ENCODE measurements at places on chromosomes 3 and 15.

GRCh38 chr3:185534511-185534910, 17.9 kb downstream of the LIPH start:
- DNase-seq = no peak

DNA sequence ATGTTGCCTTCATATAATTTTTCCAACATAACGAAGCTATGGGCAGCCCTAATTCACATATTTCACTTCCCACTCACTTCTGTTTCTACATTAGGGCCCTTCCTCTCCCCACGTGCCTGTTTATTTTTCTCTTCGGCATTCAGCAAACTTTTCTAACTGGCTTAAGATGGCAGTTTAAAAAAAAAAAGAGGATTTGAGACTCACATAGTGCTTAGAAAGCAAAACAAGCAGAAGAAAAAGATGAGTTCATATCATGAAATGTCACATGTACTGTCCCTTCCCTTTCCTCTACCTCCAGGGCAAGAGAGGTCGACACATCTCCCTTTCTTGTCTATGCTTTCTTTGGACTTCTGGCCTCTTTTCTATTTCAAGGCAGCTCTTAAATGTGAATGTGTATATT, 30.6 kb downstream of the SLC49A4 start:
- DNase-seq = no peak

GRCh38 chr3:141239511-141240281, 8.1 kb downstream of the PXYLP1 start:
- peak; percentile 89 for DNase-seq

- DNase-seq = no peak
These were observed 13.1 kb upstream of the CYP11A1 start for GRCh38 chr15:74380361-74381189.

DNA sequence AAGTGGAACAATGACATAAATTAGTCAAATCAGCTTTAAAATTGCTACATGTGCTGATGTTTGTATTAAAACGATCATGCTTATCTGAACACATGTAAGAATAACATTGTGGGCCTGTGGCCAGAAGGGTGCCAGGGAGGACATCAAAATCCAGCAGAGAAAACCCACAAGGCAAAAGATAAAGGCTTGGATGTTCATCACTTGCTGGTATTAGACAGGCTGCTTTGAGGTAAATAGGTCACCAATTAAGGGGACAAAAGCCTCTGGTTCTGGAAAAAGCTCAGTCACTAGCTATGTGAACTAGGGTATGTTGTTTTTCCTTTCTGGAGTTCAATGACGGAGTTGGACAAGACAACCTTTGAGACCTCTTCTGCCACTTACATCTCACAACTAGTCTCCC, 74.4 kb upstream of the TMEM108 start:
- DNase-seq = no peak

- DNase-seq = no peak
These were observed 623.8 kb downstream of the FOXP1 start for GRCh38 chr3:70959506-70960291.

- DNase-seq = peak; percentile 45
These were observed 550 bp downstream of the CCDC9B start for GRCh38 chr15:40340038-40340739.

- DNase-seq = no peak
These were observed 39.6 kb upstream of the GPR149 start for GRCh38 chr3:154469585-154469984.

DNA sequence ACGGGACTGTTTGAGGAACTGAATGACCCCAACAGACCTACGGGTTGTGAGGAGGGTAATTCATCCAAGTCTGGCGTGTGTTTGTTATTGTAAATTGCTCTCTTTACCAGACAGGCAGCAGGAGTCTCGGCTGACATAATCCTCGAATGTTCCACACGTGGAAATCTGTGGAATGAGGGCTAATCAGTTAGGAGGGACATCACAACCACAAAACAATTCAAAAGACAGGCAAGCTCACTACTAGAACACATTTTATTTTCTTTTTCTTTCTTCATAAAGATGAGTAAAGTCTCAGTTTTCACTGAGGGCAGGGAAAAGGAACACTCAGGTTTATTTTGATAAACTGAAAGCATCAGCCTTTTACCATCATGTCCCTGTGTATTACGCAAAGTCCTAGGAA, 53.8 kb downstream of the GRK7 start:
- DNase-seq = no peak

DNA sequence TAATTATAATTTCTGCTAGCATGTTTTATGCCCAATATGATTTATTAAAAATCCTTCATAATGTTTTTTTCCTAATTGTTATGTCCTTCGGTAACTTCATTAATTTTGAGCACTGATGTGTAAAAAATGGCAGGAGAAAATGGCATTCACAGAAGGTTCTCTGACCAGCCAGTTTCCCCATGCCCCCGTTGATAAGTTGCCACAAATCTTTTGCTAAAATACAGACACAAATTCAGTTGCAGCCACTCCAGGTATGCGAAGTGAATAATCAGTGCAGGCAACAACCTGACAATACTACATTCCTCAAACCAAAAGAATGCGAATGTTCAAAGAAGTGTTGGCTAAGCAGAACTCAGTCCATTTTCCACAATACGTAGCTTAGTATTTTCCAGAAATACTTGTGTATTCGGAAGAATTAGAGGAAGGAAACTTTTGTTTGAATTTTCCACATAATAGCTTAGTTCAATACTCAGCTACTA, 32.7 kb downstream of the CHL1 start:
- no peak for DNase-seq

GRCh38 chr3:38049358-38050126, 10.5 kb downstream of the DLEC1 start:
- no peak for DNase-seq

DNA sequence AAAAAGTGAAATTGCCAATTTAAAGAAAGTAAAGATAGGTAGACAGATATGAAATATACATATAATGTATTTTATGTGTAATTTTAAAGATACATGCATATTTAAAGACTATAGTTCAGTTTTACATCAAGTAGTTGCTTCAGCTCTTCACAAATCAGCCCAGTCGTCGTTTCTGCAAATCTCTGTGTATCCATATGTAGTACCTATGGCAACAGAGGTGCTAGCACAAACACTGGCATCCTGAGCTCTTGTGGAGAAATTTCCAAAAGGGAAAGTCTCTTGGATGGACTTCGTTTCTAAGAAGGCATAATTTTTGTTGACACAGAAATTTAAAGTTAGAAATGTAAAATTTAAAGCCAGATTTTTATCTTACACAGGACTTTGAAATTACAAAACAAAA, 1284.7 kb downstream of the ROBO1 start:
- DNase-seq = peak; percentile 2

- no peak for DNase-seq
These were observed 49.9 kb downstream of the P3H2 start for GRCh38 chr3:190070622-190071347.

GRCh38 chr15:90957031-90957790, 2.5 kb downstream of the RCCD1 start:
- no peak for DNase-seq
